Activated naive CD4-positive, alpha-beta T cell treated with Interleukin-2 at 50 U/mL for 16 hours (primary cell): ENCODE measurements at places on chromosomes 2 and 18.

GRCh38 chr2:47494267-47495130 is 91.5 kb downstream of the MSH2 start:
- no peak for DNase-seq

DNA sequence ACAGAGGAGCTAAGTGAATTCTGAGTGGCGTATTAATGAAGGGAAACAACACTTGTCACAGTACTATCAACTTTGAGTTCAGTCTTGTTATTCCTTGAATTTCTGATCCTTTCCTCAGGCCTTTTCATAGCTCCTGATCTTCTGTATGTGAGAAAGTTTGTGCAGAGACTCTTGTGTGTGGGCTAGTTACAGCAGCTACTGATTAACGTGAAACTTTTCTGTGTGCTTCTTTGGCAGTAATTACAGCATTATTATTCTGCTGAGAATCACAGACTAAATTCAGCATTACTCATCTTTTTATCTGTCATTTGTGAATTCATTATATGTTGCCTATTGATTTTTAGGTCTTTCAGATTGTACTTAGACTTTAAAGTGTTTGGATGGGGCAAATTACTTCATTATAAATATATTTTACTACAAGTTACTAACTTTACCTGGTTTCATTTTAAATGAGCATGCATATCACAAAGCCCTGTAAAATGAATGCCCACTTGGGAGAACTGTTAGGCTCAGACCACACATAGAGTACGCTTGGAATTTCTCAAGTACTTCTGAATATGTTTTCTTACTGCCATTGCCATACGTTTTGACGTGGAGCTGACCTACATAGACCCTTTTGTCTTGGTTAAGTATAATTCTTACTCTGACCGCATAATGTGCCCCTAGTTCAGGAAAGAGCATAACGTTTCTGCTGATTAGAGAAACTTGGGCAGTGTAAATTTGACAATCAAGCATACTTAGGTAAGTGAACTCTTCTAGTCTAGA is 36.2 kb downstream of the CREB1 start:
- no peak for DNase-seq

- no peak for DNase-seq
Observed at GRCh38 chr2:240687741-240688552, 3.7 kb upstream of the AQP12A start.

- no peak for DNase-seq
Observed at GRCh38 chr2:23791030-23791429, 135.9 kb downstream of the ATAD2B start.

GRCh38 chr2:203280428-203281064 is 41.7 kb downstream of the CYP20A1 start:
- no peak for DNase-seq

DNA sequence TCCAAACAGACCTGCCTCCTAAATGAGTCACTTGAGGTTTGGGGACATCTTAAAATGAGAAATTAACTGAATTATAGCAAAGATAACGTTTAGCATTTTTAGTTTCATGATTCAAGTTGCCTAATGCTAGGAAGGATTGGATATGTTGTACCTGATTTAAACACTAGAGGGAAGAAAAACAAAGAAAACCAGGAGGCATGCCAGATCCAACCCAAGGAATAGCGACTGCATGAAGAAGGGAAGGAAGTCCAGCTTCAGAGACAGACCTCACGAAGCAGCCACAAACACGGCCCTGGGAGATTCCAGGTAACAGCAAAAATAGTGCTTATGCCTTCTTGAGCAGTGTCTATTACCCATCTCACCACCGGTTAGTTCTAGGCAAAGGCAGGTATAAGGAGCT is 499.9 kb upstream of the SPHKAP start:
- no peak for DNase-seq

GRCh38 chr2:136116813-136117390 is 1.0 kb downstream of the CXCR4 start:
- peak; percentile 71 for DNase-seq

DNA sequence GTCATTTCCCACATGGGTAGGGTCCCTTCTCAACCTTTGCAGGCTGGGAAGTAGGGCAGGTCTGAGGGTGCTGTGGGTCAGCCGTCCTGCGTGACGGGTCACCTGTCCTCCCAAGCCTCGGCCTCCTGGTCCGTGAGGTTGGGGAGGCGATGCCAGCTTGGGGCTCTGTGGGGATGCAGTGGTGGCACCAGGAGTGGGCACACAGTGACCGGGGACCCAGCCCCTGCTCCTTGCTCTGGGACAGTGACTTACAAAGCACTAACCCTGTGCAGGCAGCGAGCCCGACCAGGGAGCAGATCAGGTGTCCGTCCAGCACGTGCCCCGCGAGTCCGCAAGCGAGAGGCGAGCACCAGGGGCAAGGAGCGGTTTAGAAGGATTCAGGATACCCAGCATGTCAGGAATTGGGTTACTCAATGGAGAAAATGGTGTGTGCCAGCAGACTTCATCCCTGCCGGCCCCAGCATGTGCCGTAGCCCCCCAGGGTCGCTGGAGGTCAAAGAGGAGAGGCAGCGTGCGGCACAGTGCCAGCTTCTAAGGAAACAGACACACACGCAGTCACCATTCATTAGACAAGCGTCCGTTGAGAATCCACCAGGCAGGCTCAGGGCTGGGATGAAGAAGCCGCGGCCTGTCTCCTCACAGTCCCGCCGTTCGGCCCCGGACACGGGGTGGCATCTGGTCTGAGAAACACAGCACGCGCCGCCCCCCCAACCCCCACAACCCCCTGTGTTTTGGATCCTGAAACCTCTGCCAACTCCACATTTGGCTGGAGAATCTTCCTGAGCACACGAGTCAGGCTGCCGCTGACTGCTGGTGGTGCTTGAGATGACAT is 11.7 kb downstream of the COLEC11 start:
- DNase-seq, result no peak

GRCh38 chr2:207180741-207181140 is 15.0 kb upstream of the KLF7 start:
- no peak for DNase-seq

DNA sequence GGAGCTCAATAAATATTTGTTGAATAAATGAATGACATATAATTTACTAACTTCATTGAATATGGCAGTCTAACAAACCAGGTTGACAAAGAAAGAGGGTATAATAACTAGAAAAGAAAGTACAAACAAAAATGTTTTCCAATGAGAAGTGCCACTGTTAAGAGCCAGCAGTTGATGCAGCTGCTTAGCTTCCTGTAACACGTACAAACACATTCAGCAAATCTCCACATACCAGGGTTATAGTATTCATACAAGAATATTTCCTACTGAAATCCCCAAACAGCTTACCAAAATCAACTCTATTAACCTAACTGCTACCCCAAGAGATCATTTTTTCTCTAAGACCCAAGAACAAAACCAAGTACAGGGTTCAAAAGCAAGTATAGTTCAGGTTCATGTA is 77.7 kb downstream of the THADA start:
- DNase-seq, result no peak

DNA sequence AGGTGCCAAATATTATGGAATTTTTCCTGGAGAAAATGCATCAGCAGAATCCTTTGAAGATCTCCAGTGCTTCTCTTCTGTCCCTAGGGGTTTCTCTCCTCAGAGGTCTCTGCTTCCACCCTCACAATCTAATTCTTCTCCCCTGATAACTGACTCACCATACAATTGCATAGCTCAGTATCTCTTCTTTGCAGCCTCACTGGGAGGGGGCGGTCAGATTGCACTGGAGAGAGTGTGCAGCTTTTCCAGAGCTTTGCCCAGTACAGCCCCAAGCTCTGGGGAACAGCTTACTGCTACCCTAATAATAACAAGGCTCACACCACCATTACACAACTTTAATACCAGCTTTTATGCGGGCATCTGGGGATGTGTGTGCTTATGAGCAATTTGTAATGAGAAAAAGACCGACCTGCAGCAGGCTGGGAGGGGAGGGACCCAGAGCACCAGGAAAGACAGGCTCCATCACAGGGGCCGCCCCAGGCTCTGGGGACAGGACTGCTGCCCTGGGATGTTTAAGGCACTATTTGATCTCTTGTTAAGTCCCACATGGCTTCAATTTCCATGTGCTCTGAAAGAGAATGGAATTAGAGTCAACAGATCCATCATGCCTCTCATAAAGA is 276.6 kb upstream of the SIX2 start:
- DNase-seq, result no peak

GRCh38 chr2:108978709-108979111 is 10.3 kb downstream of the EDAR start:
- no peak for DNase-seq

DNA sequence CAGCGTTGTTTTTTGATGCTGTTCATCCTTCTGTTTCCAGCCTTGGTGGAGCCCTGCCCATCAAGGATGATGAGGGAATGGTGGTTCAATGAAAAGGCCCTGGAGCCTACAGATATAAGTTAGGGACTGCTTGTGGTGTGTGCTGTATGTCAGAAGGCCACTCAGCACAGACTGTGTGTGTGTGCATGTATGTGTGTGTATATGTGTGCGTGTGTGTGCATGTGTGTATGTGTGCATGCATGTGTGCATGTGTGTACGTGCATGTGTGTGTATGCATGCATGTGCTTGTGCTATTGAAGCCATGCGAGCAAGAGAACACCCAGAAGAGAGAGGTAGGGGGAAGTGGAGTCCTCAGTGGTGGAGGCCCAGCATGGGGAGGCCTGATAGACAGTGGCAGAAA is 304.9 kb downstream of the CYP26B1 start:
- DNase-seq, result no peak

- no peak for DNase-seq
Observed at GRCh38 chr2:145220496-145220895, 700.6 kb upstream of the ZEB2 start.

GRCh38 chr2:5561006-5561405 is 131.2 kb upstream of the SOX11 start:
- no peak for DNase-seq

DNA sequence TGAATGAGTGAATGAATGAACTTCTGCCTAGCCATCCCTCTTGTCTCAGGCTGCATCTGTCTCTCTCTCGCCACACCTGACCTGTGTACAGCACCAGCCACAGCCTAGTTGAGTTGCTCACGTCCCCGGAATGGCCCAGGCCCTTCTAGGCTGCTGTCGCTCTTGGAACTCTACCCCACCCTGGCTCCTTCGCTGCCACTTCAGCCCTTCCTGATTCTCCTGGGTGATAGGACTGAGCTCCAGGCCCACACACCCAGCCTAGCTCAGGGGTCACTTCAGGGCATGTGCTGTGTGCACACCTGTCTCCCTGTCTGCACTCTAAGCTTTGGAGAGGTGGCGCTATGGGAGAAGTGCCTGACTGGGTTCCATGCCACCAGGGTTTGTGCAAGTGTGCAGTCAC is 236.6 kb downstream of the GLI2 start:
- DNase-seq, result no peak

DNA sequence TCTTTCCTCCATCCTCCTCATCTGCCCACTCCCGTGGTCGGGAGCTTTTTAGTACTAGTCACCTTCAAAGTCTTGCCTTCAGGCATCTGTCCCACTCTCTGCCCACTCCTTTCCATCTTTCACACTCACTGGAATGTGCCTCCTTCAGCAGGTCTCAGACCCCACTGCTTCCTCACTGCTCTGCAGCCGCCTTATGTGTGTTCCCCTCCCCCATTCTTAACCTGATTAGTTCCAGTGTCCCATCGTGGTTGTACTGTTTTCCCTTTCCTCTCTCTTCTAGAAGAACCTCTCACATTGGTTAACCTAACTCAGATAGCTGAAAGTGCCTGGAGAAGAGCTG is 3.0 kb downstream of the ARMC9 start:
- no peak for DNase-seq

- peak; percentile 30 for DNase-seq
Observed at GRCh38 chr18:59823596-59824195, 76.1 kb upstream of the PMAIP1 start.

- DNase-seq, result no peak
Observed at GRCh38 chr2:167424803-167425755, 536.8 kb downstream of the XIRP2 start.

DNA sequence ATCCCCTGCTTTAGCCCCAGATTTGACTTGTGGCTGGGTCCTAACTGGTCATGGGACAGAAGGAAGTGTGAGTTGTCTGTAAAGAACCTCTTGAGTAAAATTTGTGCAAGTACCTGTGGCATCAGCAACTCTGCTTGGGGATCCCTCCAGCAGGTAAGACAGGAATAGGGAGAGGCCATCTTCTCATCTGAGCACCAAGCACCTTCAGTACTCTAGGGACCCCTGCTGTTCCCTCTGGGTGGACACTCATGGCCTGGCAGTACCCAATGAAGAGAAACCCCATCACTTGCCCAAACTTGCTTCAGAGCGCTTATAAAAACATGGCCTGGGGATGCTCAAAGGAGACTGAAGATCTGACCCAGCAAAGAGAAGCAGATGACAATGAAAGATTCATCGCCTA is 297.8 kb downstream of the SP3 start:
- no peak for DNase-seq

DNA sequence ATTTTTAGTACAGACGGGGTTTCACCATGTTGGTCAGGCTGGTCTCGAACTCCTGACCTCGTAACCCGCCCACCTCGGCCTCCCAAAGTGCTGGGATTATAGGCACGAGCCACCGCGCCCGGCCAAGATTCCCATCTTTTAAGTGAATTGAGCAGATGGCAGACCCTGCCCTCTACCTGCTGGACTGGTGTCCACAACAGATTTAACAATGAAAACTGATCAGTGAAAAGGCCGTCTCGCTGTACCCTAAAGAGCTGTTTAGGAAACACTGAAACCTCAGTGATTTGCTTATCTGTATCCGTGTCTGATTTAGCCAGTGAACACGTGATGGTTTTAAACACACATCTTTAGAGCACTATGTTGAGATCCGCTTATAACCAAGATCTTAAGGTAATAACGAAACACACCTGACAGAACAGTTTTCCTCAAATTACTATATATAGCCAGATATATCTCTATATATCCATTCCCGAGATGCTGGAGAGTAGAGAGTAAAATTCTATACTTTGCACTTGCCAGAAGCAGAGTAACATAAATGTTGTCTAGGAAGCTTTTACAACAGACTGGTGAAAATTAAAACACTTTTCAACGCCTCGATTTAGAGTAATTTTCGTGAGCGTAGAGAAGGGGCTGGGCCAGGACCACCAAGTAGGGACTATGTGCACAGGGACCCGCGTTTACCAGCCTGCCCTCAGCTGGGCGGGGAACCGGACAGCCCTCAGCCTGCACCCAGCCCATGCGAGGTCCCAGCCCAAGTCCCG is 594 bp downstream of the FAM161A start:
- DNase-seq, result no peak

GRCh38 chr2:107621186-107622165 is 205.2 kb upstream of the RGPD4 start:
- DNase-seq, result no peak
